ENCODE measurements at places on chromosomes 4 and X.

DNA sequence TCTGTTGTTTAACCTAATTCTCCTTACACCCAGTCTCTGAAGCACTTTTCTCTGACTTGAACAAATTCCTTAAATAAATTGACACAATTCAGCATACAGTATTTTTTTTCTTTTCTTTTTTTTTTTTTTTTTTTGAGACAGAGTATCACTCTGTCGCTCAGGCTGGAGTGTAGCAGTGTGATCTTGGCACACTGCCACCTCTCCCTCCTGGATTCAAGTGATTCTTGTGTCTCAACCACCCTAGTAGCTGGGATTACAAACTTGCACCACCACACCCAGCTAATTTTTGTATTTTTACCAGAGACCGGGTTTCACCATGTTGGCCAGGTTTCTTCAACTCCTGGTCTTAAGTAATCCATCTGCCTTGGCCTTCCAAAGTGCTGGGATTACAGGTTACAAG, 1498.1 kb upstream of the PCDH10 start:
- H3K27ac ChIP-seq = no peak overlapping the region
- H3K27me3 ChIP-seq = no peaks in the 10 kb centered on the region

- no peak overlapping the region for H3K27ac ChIP-seq
- no peaks in the 10 kb centered on the region for H3K27me3 ChIP-seq
- no peaks in the 10 kb centered on the region for H3K4me1 ChIP-seq
- no peak for DNase-seq
- no peak overlapping the region for H3K4me3 ChIP-seq
- peaks cover 2% of the 10 kb centered on the region for H3K36me3 ChIP-seq
Observed at GRCh38 chr4:55336138-55337034, 9.7 kb upstream of the SRD5A3 start.

DNA sequence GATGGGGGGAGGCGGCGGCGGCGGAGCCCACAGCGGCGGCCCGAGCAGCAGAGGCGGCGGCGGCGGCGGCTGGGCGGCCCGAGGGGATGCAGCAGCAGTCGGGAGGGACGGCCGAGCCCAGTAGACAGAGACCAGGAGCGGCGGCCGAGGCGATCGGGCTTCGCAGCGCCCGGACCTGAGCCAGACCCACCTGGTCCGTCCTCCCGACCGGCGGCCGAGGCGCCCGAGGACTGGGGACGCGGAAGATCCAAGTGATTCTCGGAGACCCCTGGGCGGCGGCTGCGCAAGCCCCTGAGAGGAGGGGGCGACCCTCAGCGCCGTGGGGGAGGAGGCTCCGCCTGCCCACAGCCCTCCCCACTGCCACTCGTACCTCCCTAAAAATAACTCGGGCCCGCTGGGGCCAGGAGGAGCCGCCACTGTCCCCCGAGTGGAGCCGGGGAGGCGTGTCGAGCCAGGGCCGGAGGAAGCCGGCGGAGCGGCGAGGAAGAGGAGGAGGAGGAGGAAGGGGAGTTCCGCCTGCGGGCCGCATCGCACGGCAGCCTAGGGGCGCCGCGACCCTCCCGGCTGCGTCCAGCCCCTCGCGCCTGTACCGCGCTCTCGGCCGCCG, 608 bp downstream of the RAPGEF2 start:
- H3K36me3 ChIP-seq = no peaks in the 10 kb centered on the region
- peak; percentile 47 for DNase-seq
- H3K27me3 ChIP-seq = peaks cover 33% of the 10 kb centered on the region
- peaks cover 40% of the 10 kb centered on the region for H3K4me1 ChIP-seq
- no peak overlapping the region for H3K27ac ChIP-seq
- peak overlapping the region; percentile 54 for H3K4me3 ChIP-seq

- no peaks in the 10 kb centered on the region for H3K27me3 ChIP-seq
- no peak overlapping the region for H3K27ac ChIP-seq
- DNase-seq = no peak
- no peaks in the 10 kb centered on the region for H3K4me1 ChIP-seq
- H3K36me3 ChIP-seq = no peaks in the 10 kb centered on the region
- no peak overlapping the region for H3K4me3 ChIP-seq
Observed at GRCh38 chrX:29172880-29173279, 585.6 kb downstream of the IL1RAPL1 start.

- H3K36me3 ChIP-seq = no peaks in the 10 kb centered on the region
- peaks cover 25% of the 10 kb centered on the region for H3K4me1 ChIP-seq
- H3K27ac ChIP-seq = no peak overlapping the region
- peak overlapping the region; percentile 76 for H3K4me3 ChIP-seq
- H3K27me3 ChIP-seq = no peaks in the 10 kb centered on the region
Observed at GRCh38 chrX:72715546-72715945, 1.4 kb upstream of the PHKA1 start.

- H3K27me3 ChIP-seq = no peaks in the 10 kb centered on the region
- peak overlapping the region; percentile 5 for H3K27ac ChIP-seq
- H3K4me3 ChIP-seq = no peak overlapping the region
- H3K36me3 ChIP-seq = no peaks in the 10 kb centered on the region
- H3K4me1 ChIP-seq = peaks cover 27% of the 10 kb centered on the region
Observed at GRCh38 chr4:109913596-109914241, 1.0 kb downstream of the EGF start.

DNA sequence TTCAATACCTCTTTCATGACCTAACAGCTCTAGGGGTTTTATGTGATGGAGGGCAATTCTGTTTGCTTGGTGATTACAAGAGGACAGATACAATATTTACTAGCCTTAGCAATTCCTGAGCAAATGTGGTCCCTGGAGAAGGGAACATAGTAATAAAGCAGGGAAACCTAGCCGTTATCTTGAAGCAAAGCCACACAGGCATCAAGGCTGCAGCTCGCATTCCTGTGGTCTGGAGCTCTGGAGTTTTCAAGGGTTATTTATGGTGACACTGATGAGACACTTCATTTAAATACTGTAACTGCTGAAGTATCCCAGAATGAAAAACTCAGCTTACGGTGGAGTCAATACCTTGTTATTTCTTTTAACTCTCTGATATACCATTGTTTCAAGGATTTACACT, 66.8 kb downstream of the AFF2 start:
- H3K27me3 ChIP-seq = no peaks in the 10 kb centered on the region
- H3K36me3 ChIP-seq = peaks cover 2% of the 10 kb centered on the region
- H3K4me1 ChIP-seq = peaks cover 11% of the 10 kb centered on the region
- no peak overlapping the region for H3K27ac ChIP-seq

DNA sequence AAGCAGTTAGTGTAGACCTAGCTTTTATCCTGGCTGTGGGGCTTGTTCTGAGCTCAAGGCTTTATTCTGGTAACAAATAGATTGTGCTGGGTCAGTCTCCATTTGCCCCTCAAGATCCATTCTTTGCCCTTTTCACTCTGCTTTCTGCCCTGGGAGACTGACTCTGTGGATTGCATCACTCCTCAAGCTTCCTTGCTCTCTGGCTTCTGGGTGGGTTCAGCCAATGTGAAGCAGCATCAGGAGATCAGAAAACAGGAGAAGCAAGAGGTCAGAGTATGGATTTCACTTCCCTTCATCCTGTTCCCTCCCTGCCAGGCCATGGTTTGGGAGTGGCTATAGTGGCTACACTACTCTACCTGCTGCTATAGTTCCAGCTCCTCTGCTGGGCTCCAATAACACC, 184.1 kb upstream of the NDP start:
- H3K4me3 ChIP-seq = no peak overlapping the region
- no peaks in the 10 kb centered on the region for H3K36me3 ChIP-seq
- H3K27me3 ChIP-seq = no peaks in the 10 kb centered on the region
- no peak overlapping the region for H3K27ac ChIP-seq
- no peak for DNase-seq

GRCh38 chrX:126982158-126982557, 162.6 kb downstream of the PRR32 start:
- H3K4me1 ChIP-seq = no peaks in the 10 kb centered on the region
- H3K36me3 ChIP-seq = no peaks in the 10 kb centered on the region
- H3K4me3 ChIP-seq = no peak overlapping the region
- no peaks in the 10 kb centered on the region for H3K27me3 ChIP-seq
- H3K27ac ChIP-seq = no peak overlapping the region

GRCh38 chr4:182699795-182700194, 217.4 kb downstream of the DCTD start:
- no peak for DNase-seq
- H3K27ac ChIP-seq = no peak overlapping the region
- peaks cover 2% of the 10 kb centered on the region for H3K36me3 ChIP-seq
- H3K27me3 ChIP-seq = no peaks in the 10 kb centered on the region

DNA sequence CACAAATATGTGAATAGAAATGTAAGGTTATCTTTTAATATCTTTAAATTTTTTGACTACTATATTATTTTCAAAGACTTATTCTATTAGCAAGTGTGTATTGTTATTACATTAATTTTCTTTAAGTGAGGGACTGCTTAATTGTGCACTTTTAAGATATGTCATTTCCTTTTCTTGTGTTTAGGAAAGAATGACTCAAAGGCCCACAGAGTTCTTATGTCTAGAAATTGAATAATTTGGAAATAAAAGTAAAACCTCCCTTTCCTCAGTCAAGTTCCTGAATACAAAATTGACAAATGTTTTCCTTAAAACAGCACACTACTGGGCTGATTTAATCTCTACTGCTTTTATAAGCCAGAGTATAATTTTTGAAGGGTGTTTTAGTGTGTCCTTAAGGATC, 169.7 kb downstream of the TMEM47 start:
- H3K27ac ChIP-seq = no peak overlapping the region
- no peak overlapping the region for H3K4me3 ChIP-seq
- H3K36me3 ChIP-seq = no peaks in the 10 kb centered on the region
- no peaks in the 10 kb centered on the region for H3K4me1 ChIP-seq

- no peak overlapping the region for H3K27ac ChIP-seq
- H3K4me1 ChIP-seq = peaks cover 9% of the 10 kb centered on the region
- no peak for DNase-seq
- H3K36me3 ChIP-seq = peaks cover 2% of the 10 kb centered on the region
- H3K27me3 ChIP-seq = no peaks in the 10 kb centered on the region
Observed at GRCh38 chrX:134999469-134999868, 8.7 kb downstream of the SMIM10 start.

- no peak overlapping the region for H3K27ac ChIP-seq
- H3K36me3 ChIP-seq = no peaks in the 10 kb centered on the region
- no peaks in the 10 kb centered on the region for H3K27me3 ChIP-seq
- DNase-seq = no peak
Observed at GRCh38 chrX:19839770-19840254, 47.6 kb downstream of the SH3KBP1 start.

DNA sequence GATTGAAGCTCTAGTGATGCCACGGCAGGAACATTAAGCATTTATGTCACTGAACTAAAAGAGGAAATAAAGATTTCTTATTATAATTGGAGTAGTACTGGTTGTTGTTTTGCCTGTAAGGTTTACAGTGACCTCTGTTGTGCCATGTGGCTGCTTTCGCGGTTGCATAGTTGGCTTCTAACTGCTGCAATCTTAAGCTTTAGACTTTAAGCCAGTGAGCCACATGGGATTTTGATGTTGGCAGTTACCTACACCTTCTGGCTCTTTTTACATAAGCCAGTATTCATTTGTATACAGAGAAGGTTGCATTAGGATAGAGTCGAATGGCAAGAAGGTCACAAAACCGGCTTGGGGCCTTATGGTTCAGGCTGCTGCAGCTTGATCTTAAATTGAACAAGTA, 1311.6 kb downstream of the RAPGEF2 start:
- no peak for DNase-seq
- no peak overlapping the region for H3K27ac ChIP-seq
- H3K27me3 ChIP-seq = no peaks in the 10 kb centered on the region
- no peaks in the 10 kb centered on the region for H3K36me3 ChIP-seq
- no peak overlapping the region for H3K4me3 ChIP-seq

- no peak overlapping the region for H3K27ac ChIP-seq
- H3K36me3 ChIP-seq = no peaks in the 10 kb centered on the region
- no peak overlapping the region for H3K4me3 ChIP-seq
- peaks cover 10% of the 10 kb centered on the region for H3K4me1 ChIP-seq
Observed at GRCh38 chrX:97308171-97308570, 424.5 kb downstream of the RPA4 start.

- no peak overlapping the region for H3K4me3 ChIP-seq
- H3K36me3 ChIP-seq = no peaks in the 10 kb centered on the region
- H3K4me1 ChIP-seq = peaks cover 7% of the 10 kb centered on the region
Observed at GRCh38 chr4:62709618-62710252, 1509.6 kb downstream of the ADGRL3 start.

- H3K4me1 ChIP-seq = peaks cover 8% of the 10 kb centered on the region
- no peak overlapping the region for H3K4me3 ChIP-seq
- DNase-seq = no peak
- H3K27ac ChIP-seq = no peak overlapping the region
Observed at GRCh38 chrX:154419688-154420401, 8.5 kb downstream of the TAFAZZIN start.

- no peaks in the 10 kb centered on the region for H3K4me1 ChIP-seq
- no peak overlapping the region for H3K27ac ChIP-seq
- H3K27me3 ChIP-seq = peaks cover 19% of the 10 kb centered on the region
- no peak overlapping the region for H3K4me3 ChIP-seq
- no peaks in the 10 kb centered on the region for H3K36me3 ChIP-seq
Observed at GRCh38 chr4:80655662-80656061, 320.1 kb downstream of the CFAP299 start.

GRCh38 chrX:78116766-78117165, 12.7 kb downstream of the PGK1 start:
- no peak overlapping the region for H3K27ac ChIP-seq
- DNase-seq = no peak
- no peaks in the 10 kb centered on the region for H3K27me3 ChIP-seq
- no peak overlapping the region for H3K4me3 ChIP-seq

DNA sequence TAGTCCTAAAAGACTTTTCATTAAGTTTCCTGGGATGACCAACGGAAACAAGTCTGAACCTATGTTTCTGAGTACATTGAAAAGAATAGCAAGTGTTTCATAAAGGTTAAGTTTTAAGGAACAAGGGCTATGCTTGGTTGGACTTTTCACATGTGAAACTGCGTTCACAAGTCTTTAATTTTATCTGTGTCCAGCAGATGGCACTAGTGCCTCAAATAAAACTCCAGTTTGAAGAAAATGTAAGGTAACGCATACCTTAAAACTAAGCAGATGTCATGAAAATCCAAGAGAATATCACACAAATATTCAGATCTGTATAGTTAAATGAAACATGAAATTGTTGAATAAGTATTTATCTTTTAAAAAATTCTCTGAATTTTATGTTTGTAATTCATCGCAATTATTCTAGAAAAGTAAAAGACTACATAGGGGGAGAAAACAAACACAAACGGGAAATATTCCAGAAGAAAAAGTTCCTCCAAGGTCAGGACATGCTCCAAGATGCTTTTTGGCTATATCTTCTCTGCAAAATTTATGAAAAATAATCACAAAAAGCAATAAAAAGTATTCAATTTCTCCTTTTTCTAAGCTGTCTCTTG, 89.6 kb upstream of the MAD2L1 start:
- peaks cover 29% of the 10 kb centered on the region for H3K4me1 ChIP-seq
- H3K36me3 ChIP-seq = peaks cover 2% of the 10 kb centered on the region
- H3K4me3 ChIP-seq = no peak overlapping the region
- no peak overlapping the region for H3K27ac ChIP-seq
- no peaks in the 10 kb centered on the region for H3K27me3 ChIP-seq
- peak; percentile 41 for DNase-seq

GRCh38 chr4:175946472-175947116, 119.0 kb upstream of the WDR17 start:
- DNase-seq = no peak
- H3K36me3 ChIP-seq = peaks cover 5% of the 10 kb centered on the region
- no peaks in the 10 kb centered on the region for H3K4me1 ChIP-seq
- no peak overlapping the region for H3K4me3 ChIP-seq
- H3K27ac ChIP-seq = no peak overlapping the region

DNA sequence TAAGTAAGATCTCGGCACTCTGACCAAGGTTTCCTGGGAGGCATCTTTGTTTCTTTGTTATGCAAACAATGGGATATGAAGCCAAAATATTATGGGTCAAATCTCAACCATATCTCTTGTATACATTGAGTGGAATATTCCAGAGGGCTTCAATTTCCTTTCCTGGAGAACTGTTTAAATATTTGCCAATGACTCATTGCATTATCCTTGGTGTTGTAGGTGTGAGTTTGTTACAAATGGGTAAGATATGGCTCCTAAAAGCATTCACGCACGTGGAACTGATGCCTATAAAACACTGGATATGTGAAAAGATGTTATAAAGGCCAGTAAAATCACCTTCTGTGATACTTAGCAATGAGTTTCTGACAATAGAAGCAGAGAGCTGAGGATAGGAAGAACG, 150.5 kb upstream of the WDR1 start:
- H3K36me3 ChIP-seq = no peaks in the 10 kb centered on the region
- H3K27me3 ChIP-seq = peaks cover 16% of the 10 kb centered on the region
- no peak for DNase-seq
- H3K4me1 ChIP-seq = no peaks in the 10 kb centered on the region
